Non-pigmented ciliary epithelial cell (primary cell): ENCODE measurements at places on chromosomes 7 and 10.
A peak's percentile ranks its signal among the peaks of the same experiment; 100 is the strongest.

- no peak for DNase-seq
Observed at GRCh38 chr7:958221-959200, 4.0 kb upstream of the ADAP1 start.

- DNase-seq: no peak
Observed at GRCh38 chr10:71747551-71748523, 25.5 kb downstream of the VSIR start.

DNA sequence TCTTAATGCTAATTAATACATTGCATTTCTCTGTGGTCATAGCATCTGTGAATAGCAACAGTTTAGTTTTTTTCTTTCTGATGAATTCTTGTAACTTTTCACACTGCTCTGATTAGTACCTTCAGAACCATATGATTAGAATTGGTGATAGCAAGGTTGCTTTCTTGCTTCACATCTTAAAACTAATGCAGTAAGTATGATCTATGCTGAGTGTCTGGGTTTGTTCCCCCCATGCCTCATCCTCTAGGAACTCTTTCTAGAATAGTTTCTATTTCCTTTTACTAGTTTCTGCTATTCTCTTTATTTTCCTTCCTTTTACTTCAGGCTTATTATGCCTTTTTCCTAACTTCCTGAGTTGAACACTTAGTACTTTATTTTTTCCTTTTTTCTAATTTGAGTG, 32.4 kb downstream of the TES start:
- DNase-seq: no peak

- DNase-seq: no peak
Observed at GRCh38 chr7:142611566-142612236, 137.6 kb upstream of the PRSS1 start.

DNA sequence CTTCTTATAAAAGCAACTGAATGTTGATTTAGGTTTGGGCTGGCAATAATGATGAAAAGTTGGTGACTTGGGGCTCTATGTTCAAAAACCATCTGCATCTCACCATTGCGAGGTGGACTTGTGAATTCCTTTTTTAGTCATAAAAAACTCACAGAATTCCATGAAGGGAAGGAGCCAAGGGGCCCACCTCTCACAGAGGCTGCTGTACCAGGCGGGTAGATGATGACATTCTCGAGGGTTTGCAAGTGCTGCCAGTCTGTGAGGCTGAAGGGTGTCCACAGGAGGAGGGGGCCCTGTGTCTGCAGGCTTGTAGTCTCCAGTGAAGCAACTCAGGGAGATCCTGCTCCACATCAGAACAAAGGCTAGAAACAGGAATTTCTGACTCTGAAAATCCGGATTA, 195.5 kb upstream of the ZNF32 start:
- DNase-seq: no peak

DNA sequence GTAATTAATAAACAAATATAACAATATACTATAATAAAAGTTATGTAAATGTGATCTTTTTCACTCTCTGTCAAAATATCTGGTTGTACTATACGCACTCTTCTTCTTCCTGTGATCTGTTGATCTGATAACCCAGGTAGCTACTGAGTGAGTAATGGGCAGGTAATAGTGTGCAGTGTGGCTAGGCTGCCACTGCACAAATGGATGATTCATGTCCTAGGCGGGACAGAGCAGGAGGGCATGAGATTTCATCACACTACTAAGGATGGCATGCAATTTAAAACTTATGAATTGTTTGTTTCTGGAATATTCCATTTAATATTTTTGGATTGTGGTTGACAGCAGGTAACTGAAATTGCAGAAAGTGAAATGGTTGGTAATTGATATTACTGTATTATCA, 44.5 kb downstream of the TAS2R16 start:
- no peak for DNase-seq

DNA sequence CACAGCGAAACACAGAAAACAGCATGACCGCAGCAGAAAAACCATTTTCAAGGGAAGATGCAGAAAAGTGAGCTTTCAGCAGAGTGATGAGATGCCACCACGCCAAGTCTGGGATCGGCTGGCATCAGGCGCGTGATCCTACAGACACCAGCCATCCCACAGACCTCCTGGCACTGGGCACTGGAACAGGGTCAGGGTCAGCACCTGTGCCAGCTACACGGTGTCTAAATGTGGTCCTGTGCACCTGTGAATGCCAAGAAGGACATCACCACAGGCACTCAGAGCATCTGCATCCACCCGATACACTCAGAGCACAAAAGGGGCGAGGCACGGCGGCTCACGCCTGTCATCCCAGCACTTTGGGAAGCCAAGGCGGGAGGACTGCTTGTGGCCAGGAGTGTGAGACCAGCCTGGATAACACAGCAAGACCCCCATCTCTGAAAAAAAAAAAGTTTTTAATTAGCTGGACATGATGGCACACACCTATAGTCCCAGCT, 31.5 kb downstream of the STK32C start:
- DNase-seq: no peak

GRCh38 chr7:28297801-28298459, 114.4 kb upstream of the CREB5 start:
- DNase-seq: no peak

GRCh38 chr10:104479906-104480593, 126.4 kb downstream of the CFAP58 start:
- DNase-seq: no peak

DNA sequence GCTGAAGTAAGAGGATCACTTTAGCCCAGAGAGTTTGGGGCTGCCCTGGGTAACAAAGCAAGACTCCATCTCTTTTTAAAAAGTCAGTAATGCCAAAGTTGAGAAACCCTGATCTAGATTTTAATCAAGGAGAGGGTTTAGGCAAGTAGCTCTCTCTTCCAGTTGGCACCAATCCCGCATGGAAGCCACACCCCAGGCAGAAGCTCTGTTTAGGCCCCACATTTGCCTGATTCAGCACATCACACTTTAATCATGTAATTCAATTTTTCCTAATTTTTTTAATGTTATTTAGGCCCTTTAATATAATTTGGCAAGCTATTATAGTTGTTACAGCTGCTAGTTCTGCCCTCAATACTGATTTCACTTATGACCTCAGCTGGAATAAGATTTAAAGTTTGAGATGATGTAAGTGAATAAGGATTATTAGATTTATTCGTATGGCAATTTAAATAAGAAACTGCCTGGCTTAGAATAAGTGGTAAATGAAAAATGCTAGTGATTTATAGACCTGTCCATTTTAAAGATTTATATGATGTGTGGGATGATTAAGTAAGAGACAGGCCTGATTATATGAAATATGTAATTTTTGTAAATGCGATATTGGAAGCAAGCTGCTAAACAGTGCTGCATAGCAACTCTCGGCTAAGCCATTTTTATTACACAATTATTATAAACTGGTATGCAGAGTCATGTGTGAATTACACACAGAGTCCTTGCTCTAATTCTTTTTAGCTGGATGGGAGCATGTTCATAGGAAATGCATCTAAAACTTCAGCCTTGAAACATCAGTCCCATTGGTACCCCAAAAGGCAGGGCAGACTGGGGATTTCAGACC, 80.2 kb upstream of the NFE2L3 start:
- DNase-seq: no peak

- no peak for DNase-seq
Observed at GRCh38 chr10:77168861-77169260, 468.7 kb downstream of the KCNMA1 start.

DNA sequence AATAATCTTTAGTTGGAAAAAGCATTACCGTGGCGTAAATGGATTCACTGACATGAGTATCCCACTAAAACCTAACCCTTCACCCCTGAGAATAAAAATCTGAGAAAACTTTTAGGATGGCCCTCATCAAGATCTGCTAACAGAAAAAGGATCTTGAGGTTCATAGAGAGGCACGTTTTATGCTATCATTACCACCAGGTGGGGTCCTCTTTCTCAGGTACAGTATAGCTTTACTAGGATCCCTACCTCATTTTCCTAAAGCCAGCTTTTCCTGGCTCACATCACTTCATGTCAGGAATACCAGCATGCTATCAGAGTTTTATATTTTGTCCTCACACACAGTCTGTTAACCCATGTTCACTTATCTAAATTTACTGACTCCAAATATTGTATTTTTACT, 173.7 kb downstream of the POM121L12 start:
- no peak for DNase-seq

- no peak for DNase-seq
Observed at GRCh38 chr7:135798095-135798494, 49.5 kb upstream of the FAM180A start.

GRCh38 chr7:132103718-132104117, 472.6 kb downstream of the PLXNA4 start:
- DNase-seq: no peak

- no peak for DNase-seq
Observed at GRCh38 chr7:151119902-151120301, 33.6 kb downstream of the AGAP3 start.

DNA sequence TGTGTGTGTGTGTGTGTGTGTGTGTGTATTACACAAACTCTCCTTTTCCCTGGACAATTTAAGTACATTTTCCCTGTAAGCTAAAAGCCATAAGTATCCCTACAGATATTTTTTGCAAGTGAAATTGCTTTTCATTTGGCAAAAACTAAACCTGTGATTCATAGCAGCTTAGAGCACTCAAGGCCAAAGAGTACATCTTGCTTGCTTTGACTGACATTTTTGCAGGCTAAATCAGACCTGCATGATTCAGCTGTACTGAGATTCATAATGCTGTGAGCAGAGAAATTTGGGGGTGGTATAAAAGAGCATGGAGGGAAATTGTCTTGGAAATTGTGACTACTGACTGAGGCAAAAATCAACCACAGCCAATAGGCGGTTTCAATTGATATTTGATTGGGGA, 500.4 kb downstream of the GFRA1 start:
- DNase-seq: peak; percentile 89

DNA sequence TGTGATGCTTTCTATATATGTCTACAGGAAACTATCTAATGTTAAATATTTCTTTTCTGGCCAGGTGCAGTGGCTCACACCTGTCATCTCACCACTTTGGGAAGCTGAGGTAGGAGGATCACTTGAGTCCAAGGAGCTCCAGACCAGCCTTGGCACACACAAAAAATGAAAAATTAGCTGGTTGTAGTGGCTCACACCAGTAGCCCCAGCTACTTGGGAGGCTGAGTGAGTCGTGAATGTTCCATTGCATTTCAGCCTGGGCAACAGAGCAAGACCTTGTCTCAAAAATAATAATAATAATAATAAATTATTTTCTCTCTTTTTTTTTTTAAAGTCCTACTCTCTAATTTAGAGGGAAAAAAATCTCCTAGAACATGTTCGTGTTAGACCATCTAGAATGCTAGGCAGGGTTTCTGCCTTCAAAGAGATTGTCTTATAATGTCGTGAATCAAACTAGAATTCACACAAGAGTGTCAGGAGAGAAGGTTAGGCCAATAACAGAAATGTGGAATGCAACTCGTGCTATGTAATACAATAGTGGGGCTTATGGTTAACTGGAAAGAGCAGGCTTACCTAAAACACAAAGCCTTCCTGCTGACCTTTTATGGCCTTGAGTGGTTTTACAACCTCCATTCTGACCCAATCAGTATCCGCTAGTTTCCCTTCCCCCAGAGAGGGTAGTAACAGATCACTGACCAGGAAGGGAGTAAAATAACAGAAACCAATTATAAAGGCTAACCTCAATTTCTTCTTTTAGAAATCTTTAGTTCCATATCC, 46.3 kb downstream of the MYOF start:
- DNase-seq: peak; percentile 50

DNA sequence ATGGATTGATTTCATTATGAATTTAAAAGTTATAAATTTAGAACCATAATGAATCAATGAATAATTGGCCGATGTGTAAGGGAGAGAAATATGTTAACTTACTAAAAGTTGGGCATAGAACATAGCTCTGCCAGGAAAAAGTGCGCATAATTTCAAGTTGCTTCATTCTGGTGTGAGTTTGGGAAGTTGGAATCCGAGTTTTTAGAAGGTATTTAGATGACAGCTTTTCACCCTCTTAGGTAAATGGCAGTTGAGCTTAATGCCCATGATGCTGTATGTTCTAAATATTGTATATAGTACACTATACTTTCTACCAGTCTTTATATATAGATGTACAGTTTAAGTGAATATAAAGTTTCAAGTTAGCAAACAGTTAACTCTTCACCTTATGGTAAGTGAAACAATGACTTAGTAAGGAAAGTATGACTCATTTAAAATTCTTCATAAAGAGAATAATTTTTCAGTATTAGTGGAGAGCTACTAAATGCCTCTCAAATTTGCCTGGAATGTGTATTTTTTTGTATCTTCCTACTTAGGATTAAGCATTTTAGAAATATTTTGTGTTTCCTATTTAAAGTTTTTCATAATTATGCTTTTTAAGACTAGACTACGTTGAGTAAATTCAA, 1.6 kb downstream of the C1GALT1 start:
- DNase-seq: no peak

GRCh38 chr7:135715055-135715522, 12.9 kb downstream of the SLC13A4 start:
- no peak for DNase-seq

DNA sequence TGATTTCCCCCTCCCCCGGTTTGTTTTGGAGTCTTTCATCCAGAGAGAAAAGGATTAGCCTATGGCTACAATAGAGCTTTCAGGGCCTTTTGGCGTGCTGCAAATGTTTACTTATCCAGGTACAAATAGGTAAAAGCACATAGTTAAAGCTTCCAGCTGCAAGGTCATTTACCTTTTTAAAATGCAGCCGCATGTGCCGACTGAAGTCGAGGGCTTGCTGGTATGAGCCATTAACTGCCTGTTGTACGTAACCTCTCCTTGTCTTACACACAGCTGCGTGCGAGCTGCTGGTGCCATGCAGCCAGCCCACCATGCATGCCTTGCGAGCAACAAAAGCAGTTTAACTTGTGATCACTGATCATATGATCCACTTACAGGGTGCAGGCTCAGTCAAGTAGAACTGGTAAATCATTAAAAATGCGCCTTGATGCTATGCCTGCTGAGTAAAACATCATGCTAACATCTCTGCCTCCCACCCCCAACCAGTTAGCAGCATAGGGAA, 866.4 kb downstream of the LRMDA start:
- DNase-seq: no peak

DNA sequence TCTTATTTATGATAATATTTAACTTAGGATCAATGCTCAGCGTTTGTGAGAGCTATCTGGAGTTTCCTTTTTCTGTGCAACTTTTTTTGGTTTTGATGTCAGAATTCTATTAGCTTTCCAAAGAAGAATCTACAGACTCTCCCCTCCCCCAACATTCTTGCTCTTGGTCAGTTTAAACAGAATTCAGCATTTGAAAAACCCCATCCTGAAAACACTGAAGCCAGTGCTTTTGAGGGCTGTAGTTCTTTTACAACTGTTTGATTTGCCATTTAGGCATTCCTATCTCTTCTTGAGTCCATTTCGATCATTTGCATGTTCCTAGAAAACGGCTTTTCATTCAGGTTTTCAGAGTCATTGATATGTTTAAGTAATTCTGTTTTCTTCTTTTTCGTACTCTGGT, 15.6 kb upstream of the CXCL12 start:
- DNase-seq: no peak

DNA sequence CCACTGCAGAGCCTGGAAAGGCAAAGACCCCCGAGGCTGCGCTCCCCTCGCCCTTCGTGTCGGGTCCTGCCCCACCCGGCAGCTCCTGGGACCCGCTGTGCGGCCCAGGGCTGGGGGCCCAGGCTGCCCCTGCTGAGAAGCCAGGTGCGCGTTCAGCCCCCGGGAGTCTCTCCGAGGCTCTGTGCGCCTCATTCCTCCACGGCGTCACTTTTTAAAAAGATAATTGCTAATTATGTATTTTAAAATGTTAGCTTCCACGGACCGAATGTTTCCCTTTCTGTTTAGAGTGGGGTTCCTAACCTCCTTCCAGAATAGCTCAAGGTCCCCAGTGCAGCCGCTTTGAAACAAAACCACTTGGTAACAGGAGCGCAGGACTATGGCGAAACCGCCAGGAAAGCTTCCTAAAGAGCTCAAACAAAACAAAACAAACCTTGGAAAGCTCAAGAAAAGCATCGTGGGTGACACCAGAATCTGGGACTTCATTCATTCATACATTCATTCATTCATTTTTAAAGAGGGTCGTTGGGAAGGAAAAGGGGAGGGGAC, 45.6 kb downstream of the PDIA4 start:
- DNase-seq: no peak
